Forelimb muscle (tissue), 1 donor: ENCODE measurements at places on chromosomes 12 and 14. TPM values are rescaled to one million over a fixed set of nuclear protein-coding genes. Genes with fewer than 3 reads are reported as not detected.

The TTC9 gene
- polyA plus RNA-seq = 10.9 TPM

The CLEC4C gene
- 0.23 TPM for polyA plus RNA-seq

DNA sequence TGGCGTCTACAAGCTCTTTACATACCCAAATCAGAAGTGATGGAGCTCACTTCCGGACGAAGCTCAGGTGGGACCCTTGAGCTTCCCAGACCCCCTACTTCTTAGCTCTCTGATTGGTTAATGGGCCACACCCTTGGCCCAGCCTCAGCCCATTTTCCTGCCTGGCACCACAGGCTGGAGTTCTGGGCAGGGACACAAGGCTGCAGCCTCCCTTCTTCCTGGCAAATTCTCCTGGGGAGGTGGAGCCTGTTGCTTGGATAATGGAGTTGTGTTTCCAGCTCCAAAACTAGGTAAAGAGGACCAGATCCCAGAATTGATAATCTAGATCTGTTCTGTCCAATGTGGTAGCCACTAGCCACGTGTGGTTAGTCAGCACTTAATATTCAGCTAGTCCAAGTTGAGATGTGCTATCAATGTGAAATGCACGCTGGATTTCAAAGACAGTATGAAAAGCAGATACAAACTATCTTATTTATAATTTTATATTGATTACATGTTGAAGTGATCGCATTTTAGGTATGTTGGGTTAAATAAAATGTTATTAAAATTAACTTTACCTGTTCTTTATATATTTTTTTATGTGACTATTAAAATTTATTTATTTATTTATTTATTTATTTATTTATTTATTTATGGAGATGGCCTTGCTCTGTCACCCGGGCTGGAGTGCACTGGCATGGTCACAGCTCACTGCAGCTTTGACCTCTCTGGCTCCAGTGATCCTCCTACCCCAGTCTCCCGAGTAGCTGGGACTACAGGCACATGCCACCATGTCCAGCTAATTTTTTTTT, 12.6 kb upstream of the FAIM2 start:
- DNase-seq = no peak

DNA sequence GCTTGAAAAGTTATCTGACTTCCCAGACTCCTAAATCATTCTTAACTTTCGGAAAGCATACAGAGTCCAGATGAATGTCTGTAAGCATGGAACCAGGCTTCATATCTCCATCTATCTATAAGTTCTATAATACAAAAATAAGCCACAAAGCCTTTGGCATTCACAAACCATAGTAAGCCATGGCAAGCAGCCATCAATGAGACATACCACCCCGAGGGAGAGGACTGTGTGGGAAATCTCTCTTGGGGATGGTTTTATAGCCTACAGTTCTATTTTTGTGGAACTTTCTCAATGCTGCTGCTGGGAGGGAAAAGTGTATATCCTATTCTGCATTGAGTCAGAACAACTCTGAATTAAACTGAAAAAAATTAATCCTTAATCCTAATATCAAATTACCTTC, 20.4 kb downstream of the EGLN3 start:
- no peak for DNase-seq

DNA sequence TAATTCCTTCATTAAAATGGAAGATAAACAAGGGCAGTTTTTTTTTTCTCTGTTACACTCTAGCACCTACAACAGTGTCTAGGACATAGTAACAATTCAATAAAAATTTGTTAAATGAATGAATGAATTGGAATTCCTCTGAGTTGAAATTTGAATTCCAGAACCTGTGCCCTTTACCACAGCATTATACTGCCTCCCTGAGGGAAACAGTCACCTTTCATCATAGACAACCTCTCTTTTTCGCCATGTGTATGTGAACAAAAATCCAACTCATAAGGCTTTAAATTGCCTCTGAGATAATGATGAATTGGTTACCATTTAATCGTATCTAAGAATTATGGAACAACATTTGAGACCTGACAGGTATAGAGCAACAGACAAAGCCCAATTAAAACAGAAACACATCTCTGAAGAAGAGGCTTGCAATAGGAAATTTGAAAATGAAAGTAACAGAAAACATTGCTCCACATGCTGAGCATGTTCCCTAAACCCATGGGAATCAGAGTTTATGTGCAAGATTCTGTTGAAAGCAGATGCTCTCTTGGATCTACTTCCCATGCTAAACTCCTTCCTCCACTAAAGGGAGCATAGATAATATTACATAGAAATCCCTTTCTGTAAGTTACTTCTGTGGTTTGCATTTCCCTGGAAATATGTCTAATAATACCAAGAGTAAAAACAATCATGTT, 657.8 kb downstream of the GALC start:
- peak; percentile 60 for DNase-seq

DNA sequence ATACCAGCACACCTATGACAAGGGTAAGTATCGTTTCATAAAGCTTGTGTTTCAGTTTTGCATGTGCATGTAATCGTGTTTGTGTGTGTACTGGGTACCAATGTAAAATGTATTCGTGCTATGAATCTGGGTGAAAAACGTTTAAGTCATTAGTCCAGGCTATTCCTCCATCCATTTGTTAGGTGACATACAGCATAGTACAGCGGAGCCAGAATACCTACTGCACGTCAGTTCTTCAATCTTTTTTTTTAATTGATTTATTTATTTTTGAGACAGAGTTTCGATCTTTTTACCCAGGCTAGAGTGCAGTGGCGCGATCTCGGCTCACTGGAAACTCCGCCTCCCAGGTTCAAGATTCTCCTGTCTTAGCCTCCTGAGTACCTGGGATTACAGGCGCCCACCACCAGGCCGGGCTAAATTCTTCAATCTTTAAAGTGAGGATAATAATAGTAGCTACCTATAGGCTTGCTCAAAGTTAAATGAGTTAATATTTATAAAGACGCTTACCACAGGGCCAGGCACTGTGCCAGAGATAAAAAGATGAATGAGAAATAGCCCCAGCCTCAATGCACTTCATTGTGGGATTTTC, 661 bp upstream of the RPS26 start:
- no peak for DNase-seq

GRCh38 chr14:104596451-104596918, 8.1 kb downstream of the TMEM179 start:
- no peak for DNase-seq

- no peak for DNase-seq
These were observed 9.1 kb downstream of the NTF3 start for GRCh38 chr12:5440978-5441377.
